ENCODE measurements at places on chromosomes 4 and X.

DNA sequence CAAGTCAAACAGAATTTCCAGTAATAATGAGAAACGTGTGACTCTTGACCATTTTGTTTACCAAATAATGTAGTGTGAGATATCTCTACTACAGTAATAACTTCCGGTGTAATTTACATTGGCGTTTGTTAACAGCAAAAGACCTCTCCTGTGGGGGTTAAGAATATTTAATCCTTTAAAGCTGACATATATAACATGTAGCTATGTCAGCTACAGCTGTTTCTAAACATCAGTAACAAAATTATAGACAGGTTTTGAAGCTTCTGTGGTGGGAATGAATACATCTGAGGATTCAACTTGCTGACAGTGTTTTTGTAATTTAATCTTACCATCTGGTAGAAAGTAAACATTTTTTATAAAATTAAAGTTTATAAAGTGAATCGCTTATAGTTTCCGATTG is 73.6 kb upstream of the TENM3 start:
- no peak for DNase-seq

DNA sequence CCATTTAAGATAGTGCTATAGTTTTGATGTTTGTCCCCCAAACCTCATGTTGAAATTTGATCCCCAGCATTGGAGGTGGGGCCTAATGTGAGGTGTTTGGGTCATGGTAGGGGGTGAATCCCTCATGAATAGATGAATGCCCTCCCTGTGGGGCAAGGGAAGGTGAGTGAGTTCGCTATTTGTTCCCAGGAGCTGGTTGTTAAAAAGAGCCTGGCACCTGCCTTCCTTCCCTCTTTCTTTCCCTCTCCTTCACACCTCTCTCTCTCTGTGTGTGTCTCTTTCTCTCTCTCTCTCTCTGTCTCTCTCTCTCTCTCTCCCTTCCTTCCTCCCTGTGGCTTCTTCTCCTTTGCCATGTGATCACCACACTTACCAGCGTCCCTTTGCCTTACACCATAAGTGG is 160.7 kb downstream of the AASDH start:
- no peak for DNase-seq

DNA sequence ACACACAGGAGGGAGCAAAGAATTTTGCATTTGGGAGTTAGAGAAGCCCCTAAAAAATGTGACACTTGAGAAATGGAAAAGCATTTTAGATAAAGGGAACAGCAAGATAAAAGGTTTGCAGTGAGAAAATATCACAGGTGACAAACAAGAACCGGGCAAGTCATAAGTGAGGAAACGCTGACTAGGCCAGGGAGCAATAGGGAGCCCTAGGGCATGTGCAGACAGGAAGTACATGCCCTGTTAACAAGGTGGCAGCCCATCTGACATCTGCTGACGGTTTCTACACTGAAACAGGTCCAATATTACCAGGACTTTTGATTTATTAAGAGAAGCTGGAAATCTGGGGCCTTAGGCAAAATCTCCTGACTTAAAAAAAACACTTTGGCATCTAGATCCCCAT is 4.0 kb upstream of the IL13RA1 start:
- DNase-seq: no peak

DNA sequence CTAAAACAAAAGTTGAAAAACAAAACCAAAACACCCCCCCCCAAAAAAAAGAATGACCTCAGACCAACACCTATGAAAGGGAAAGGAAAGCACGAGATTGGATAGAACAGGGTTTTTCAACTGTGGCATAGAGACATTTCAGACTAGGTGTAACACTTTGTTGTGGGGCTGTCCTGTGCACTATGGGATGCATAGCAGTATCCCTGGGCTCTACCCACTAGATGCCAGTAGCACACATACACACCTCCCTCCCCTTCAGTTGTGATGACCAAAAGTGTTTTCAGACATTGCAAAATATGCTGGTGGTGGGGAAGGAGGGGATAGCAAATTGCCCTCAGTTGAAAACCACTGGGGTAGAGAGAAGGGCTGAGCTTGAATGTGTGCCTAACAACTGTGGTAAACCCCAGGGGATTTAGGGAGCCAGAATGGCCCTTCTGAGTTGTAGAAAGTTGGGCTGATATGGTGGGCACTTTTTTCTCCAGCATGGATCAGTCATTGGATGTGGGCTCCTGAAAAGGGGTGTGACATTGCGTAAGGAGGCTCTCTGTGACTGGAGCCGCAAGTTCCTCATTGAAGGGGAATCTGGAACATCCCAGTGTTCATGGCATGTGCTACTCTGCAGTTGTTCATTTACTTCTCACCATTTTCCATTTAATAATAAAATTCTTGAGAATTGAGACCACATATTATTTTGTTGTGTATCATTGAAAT is 8.8 kb upstream of the GEMIN8 start:
- DNase-seq: no peak

- DNase-seq: no peak
Measured at GRCh38 chr4:95614684-95615205, 66.0 kb upstream of the UNC5C start.

DNA sequence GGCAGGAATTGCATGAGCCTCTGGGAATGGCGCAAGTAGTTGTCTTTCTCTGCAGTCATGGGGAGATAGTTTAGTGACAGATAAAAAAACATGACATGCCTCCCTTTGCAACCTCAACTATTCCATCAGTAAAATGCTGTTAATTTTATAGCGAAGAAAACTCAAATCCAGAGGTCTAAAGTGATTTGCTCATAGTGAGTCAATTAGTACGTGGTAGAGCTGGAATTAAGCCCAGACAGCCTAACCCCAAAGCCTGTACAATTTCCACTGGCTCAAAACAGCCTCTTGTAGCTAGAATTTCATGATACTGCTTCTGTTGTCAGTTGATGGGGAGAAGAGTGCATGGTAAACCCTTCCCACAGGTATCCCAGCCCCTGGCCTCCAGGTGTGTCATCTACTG is 81.3 kb upstream of the TRPC5 start:
- DNase-seq: no peak

GRCh38 chrX:111123125-111123524 is 27.1 kb downstream of the PAK3 start:
- DNase-seq: no peak

GRCh38 chrX:134573683-134574035 is 84.6 kb downstream of the PLAC1 start:
- DNase-seq: no peak
